Stimulated activated CD4-positive, alpha-beta T cell treated with anti-CD3 and anti-CD28 coated beads, Interleukin-1b, Interleukin-23, amount 100 ng/mL, for 1 hour (primary cell): ENCODE measurements at places on chromosomes 5 and 9.

DNA sequence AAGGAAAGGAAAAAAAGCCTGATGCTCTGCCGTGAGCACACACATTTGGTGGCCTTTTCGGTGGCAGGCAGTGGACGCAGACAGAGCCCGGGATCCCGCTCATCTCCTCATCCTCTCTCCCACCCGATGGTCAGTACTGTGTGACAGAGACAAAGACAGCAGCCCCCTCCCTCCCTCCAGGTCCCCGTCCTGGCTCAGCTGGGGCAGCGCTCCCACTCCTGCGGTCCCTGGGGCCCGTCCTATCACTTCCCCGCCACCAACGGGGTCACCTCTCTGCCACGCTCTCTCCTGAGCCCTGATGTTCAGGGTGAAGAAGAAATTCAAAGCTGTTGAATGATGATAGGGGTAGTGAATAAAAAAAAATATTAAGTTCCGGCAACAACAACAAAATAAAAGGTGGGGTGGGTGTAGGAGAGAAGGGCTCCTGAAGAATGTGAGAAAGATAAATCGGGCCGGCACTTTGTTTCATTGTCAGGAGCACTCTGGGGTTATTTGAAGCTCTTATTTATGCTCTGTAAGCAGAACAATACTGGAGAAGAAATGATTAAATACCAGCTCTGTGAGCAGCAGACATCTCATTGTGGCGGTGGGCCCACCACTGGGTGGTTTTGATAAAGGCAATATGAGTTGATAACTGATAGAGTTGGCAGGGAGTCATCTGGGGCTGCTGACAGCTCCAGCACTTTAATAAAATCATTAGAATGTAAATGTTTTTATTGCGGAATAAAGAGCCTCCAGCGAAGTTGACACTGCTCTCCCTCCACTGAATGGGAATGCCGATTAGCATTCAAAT lies 417.7 kb downstream of the IRX1 start:
- DNase-seq = no peak

- no peak for DNase-seq
Observed at GRCh38 chr9:137514691-137515337, 35.4 kb downstream of the PNPLA7 start.

DNA sequence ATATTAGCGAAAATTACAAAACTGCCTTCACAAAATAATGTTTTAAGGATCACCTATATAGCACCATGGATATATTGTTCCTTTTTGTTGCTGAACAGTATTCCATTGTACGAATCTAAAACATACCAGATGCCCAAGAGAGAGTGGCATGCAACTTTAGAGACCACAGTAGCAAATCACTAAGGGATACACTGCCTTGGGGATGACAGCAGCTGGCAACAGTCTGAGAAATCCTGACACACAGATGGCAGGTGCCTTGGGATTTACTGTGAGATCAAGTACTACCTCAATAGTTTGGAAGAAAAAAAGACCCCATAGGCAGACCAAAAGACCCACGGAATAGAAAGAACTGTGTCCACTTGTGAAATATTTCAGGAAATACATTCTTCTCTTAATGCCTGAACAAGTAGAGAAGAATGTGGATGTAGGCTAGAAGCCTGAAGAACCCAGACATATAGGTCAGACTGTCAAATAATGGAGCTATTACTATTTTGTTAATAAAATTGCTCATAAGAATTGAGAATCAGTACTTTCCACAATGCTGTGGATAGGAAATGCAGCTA lies 53.4 kb downstream of the PLPP1 start:
- DNase-seq = no peak

GRCh38 chr5:1380910-1381309 lies 36.0 kb upstream of the CLPTM1L start:
- DNase-seq = no peak

- DNase-seq = no peak
Observed at GRCh38 chr5:13403351-13403750, 541.1 kb downstream of the DNAH5 start.

- DNase-seq = no peak
Observed at GRCh38 chr9:38359689-38360385, 32.7 kb upstream of the ALDH1B1 start.

- no peak for DNase-seq
Observed at GRCh38 chr5:23727271-23727670, 219.9 kb downstream of the PRDM9 start.

GRCh38 chr5:58122848-58123392 lies 337.0 kb downstream of the PLK2 start:
- DNase-seq = no peak

- DNase-seq = no peak
Observed at GRCh38 chr9:4155221-4156026, 144.4 kb downstream of the GLIS3 start.

DNA sequence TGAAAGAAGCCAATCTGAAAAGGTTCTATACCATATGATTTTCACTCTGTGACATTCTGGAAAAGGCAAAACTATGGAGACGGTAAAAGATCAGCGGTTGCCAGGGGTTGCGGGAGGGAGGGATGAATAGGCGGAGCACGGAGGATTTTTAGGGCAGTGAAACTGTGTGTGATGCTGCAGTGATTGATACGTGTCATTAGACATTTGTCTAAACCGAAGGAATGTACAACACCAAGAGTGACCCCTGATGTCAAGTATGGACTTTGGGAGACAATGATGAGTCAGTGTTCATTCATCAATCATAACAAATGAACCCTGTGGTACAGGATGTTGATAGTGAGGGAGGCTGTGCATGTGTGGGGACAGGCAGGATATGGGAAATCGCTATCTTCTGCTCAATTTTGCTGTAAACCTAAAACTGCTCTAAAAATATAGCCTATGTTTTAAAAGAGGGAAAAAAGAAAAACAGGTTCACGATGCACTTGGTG lies 34.4 kb downstream of the ERGIC1 start:
- no peak for DNase-seq

DNA sequence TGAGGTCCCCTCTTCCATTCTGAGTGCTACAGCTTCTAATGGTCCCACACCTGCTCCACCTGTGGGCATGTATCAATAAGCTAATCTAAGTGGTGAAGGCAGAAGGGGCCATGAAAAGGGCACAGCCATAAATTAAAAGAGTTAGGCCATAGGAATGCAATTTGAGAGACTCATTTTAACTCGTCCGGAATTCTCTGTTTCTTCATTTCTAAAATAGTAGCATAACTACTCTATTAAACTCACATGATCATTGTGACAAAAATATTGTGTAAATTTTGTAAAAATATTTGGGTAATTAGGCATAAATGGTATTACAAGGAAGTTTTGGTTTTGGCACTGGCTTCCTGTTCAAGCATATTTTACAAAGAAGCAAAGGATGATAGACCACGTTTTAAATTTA lies 103.1 kb upstream of the TXNDC8 start:
- no peak for DNase-seq

GRCh38 chr9:117561761-117562160 lies 142.4 kb upstream of the TLR4 start:
- DNase-seq = no peak

- DNase-seq = no peak
Observed at GRCh38 chr5:88503406-88503805, 234.8 kb upstream of the TMEM161B start.

DNA sequence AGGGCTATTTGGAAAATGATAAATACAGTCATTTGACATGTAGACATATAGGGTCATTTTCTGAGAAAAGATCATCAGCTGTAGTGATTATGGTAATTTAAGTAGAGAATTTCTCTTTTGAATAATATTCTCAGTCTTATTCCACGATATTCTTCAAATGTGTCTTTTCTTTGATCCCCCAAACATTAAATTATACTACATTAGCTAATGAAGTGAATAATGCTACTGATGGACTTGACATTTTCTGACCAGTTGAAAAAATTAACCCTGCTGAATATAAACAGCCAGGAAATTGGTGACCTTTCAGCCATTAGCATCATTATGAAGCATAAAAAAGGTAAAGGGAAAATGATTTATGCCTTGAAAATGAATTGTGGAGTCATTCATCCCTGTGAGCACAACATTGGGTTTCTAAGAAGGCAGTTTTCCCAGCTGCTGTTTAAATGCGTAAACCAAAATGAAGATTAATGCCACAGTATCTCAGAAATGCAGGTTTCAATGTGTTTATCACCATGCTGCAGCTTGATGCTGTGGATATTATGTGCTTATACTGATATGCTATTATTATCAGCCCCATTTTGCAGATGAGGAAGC lies 489.1 kb downstream of the KCTD16 start:
- no peak for DNase-seq

DNA sequence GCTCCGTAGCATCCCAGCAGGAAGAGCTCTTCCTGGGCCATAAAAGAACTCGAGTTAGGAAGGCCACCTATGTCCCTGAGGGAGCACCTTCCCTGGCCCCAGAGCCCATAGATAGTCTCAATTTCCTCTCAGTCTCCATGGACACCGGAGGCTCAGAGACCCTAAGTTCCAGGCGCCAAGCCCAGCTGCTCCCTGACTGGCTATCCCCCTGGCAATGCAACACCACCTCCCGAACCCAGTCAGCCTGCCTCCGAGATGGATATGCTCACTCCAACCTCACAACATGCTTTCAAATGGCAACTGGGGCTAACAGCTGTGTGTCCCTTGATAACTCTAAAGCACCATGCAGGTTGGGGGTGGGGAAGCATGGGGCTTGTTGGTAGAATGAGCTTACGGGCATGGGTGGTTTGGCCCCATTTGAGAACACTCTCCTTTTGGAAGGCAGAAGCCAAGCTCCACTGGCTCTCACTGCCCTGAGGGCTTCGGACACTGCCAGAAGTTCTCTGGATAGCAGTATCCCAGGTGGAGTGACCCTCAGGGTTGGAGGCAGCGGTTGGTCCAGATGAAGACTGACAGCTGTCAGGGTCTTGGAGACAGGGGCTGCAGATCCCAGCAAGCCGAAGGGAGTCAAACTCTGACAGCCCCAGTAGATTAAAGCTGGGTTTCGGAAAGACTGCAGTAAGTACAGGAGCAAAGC lies 165.3 kb downstream of the PAX5 start:
- DNase-seq = no peak

GRCh38 chr9:76595645-76596044 lies 136.7 kb downstream of the GCNT1 start:
- DNase-seq = no peak

- DNase-seq = no peak
Observed at GRCh38 chr5:44875661-44876605, 67.2 kb downstream of the MRPS30 start.

GRCh38 chr9:98099898-98100297 lies 19.1 kb downstream of the TRIM14 start:
- no peak for DNase-seq

DNA sequence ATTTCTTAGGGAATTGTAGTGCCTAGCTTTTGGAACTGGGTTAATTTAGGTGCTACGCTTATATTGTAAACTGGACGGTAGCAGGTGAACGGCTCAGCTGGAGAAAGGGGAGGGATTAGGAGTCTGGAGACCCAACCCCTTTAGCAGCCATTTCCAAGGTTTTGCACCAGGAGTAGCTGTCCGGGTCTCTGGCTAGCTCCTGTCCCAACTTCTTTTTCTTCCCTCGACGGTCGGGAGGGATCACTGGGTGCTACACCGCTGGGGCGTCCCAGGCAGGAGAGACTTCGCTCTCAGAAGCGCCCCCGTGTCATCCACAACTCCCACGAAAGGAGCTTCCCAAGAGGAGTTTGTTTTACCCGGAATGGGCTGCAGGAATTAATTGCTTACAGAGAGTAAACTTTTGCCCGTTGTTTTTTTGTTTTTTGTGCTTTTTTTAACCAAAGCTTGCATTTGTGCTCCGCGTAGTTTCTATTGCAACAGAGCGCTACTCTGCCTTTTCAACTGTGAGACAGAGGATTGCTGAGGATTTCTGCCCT lies 1640.9 kb upstream of the C9orf72 start:
- no peak for DNase-seq
